ENCODE measurements at places on chromosomes 6 and 20. TPM values are rescaled to one million over a fixed set of nuclear protein-coding genes. Genes with fewer than 3 reads are reported as not detected.

AVP gene
- polyA plus RNA-seq, result not detected

PNPLA1 gene
- polyA plus RNA-seq, result 0.07 TPM

CASS4 gene
- polyA plus RNA-seq, result 1.2 TPM

GRCh38 chr6:103027271-103027931 is 1633.9 kb downstream of the GRIK2 start:
- DNase-seq, result no peak

- no peak for DNase-seq
These were observed 174.5 kb downstream of the MRPL14 start for GRCh38 chr6:43952746-43953145.

GRCh38 chr6:109821428-109821827 is 130.3 kb downstream of the FIG4 start:
- no peak for DNase-seq

- DNase-seq, result no peak
These were observed 42.8 kb downstream of the C6orf118 start for GRCh38 chr6:165266621-165267020.

GRCh38 chr6:132391391-132392269 is 9.6 kb downstream of the MOXD1 start:
- DNase-seq, result no peak
